ENCODE measurements at places on chromosomes 13 and 19.

- no peak for DNase-seq
These were observed 477 bp downstream of the LNX2 start for GRCh38 chr13:27619728-27620376.

DNA sequence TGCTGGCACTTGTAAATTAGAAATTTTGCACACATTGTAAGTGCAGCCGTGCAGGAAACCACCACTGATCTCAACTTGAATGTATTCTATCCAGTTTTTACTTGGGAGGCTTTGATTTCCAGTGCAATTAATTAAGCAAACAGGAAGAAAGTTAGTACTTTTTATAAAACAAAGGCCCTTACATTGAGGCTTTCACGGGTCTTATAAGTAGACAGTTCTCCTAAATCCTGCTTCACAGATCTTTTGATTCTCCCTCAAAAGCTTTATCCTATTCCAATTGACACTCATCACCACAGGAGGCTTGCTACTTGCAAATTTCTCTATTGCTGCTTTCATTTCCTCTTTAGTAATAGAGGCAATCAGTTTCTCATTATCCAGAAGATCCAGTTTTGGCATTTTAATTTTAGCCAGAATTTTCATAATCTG lies 90.1 kb downstream of the ERCC5 start:
- DNase-seq = no peak

- DNase-seq = no peak
These were observed 25.0 kb upstream of the C1QTNF9B start for GRCh38 chr13:23922005-23922932.

DNA sequence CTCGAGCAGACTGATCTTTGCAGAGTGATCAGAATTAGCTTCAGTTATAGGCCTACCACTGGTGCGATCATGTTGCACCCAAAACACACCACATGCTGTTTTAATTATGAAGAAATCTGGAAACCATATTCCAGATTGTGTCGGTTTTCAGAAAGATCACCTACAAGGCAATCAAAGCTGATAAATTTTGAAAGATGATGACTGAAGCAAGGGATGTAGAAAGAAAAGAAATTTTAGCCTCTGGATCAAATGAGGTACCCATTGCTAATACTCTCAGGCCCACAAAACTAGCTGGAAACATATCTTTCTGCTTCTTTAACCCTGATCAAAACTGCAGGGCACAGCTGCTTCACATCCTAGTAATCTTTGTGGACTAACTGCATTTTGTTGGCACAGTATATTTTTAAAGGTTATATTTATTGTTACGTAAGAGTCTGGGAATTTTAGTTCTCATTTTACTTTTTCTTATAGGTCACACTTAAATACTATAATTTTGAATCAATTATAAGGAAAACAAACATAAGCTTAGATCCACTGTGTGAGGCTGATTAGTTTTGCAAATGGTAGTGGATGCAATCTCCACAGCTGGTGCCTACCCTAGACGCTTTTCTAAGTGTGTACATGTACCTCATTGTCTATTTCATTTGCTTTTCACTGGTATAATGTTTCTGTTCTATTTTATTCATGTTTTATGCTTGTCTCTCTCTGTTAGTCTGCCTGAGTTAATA lies 150.9 kb downstream of the RGCC start:
- DNase-seq = no peak
